A549 treated with dexamethasone at 1 μM for 4 hours (cell line): ENCODE measurements at places on chromosomes 6 and 20. TPM values are rescaled to one million over a fixed set of nuclear protein-coding genes. Genes with fewer than 3 reads are reported as not detected.

LYRM4 gene
- total RNA-seq: 24.5 to 28.9 TPM (median 27.4 TPM) in 5 replicates

SYNDIG1 gene
- 1.2 to 2.0 TPM (median 1.7 TPM) in 5 replicates for total RNA-seq

OLIG3 gene
- total RNA-seq: not detected in 5 replicates

SMOC2 gene
- total RNA-seq: 0.07 TPM in 1 of 5 replicates, not detected in the others

CLDN20 gene
- total RNA-seq: 0.10 TPM in 1 of 5 replicates, not detected in the others
